ENCODE measurements at places on chromosomes 11 and 22.

GRCh38 chr22:20761536-20761935 is 12.4 kb upstream of the SERPIND1 start:
- DNase-seq = no peak

- no peak for DNase-seq
Observed at GRCh38 chr22:25829808-25830777, 88.1 kb downstream of the MYO18B start.

GRCh38 chr11:64245401-64245796 is 1.3 kb downstream of the PPP1R14B start:
- DNase-seq = no peak

- no peak for DNase-seq
Observed at GRCh38 chr11:29913352-29913751, 103.5 kb downstream of the KCNA4 start.

DNA sequence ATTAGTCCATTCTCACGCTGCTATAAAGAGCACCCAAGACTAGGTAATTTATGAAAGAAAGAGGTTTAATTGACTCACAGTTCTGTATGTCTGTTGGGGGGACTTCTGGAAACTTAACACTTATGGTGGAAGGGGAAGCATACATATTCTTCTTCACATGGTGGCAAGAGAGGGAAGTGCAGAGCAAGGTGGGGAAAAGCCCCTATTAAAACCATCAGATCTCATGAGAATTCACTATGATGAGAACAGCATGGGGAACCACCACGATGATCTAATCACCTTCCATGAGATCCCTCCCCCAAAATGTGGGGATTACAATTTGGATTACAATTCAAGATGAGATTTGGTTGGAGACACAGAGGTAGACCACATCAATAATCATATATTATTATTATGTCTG is 25.7 kb downstream of the CEP57 start:
- no peak for DNase-seq
